ENCODE measurements at places on chromosomes 1 and 21.
A peak's percentile ranks its signal among the peaks of the same experiment; 100 is the strongest.

GRCh38 chr21:17964199-17964598 is 145.0 kb upstream of the C21orf91 start:
- DNase-seq, result no peak

DNA sequence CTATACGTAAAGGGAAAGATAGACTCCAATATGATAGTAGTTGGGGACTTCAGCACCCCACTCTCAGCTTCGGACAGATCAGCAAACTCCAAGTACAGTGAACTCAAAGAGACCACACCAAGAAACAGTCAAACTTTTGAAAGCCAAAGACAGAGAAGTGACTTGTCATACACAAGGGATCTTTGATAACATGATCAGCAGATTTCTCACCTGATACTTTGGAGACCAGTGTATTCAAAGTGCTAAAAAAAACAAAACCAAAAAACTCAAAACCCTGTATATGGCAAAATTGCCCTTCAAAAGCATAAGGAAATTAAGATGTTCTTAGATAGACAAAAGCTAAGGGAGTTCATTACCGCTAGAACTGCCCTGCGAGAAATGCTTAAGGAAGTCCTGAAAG is 9.4 kb downstream of the IFNAR1 start:
- no peak for DNase-seq

- no peak for DNase-seq
Observed at GRCh38 chr1:89063094-89063493, 1.9 kb downstream of the GBP1 start.

DNA sequence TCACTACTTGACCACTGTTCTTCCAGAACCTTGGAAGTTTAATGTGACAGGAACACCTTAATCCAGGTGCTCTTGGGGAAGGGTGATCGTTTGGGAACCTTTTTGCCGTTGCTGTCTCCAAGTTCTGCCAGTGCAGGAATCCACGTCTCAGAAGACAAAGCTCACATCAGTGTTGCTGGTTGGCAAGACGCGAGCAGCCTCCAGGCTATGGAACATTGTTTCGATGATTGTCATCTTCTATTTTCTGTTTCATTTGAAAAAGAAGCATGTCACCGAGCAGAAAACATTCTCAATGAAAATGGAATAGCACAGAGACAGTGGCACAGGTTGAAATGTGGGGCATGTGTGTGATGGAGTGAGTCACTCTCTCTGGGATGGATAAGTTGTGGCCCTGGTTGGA is 11.7 kb downstream of the STUM start:
- no peak for DNase-seq

DNA sequence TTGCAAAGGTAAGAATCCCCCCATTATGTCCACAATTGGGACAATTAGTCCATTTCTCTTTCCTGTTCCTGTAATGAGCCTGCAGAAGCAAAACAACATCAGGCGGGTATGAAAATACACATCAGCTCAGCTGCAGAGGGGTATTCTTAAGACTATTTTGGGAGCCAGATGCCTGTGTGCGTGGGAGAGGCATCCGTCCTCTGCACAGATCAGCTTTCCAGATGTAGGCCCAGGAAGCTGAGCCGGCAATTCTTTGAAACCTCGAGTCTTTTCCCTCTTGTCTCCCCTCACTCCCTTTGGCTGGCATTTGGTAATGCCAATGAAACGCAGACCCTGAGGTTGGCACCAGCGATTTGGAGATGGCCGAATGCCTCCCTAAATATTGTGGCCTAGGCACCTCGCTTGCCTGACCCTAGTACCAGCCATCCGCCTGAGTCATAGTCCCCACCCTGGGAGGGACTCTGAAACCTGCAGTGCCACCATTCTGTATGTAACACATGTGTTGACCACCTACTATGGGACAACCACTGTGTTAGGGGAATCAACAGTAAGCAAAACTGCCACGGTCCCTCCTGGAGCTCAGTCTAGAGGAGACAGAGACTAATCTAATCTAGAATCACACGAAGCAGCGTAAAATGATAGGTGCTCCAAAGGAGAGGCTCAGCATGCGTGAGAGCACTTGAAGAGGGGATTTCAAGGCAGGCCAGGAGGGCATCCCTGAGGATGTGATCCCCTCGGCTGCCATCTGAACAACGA is 603.0 kb downstream of the MATN1 start:
- DNase-seq, result no peak

DNA sequence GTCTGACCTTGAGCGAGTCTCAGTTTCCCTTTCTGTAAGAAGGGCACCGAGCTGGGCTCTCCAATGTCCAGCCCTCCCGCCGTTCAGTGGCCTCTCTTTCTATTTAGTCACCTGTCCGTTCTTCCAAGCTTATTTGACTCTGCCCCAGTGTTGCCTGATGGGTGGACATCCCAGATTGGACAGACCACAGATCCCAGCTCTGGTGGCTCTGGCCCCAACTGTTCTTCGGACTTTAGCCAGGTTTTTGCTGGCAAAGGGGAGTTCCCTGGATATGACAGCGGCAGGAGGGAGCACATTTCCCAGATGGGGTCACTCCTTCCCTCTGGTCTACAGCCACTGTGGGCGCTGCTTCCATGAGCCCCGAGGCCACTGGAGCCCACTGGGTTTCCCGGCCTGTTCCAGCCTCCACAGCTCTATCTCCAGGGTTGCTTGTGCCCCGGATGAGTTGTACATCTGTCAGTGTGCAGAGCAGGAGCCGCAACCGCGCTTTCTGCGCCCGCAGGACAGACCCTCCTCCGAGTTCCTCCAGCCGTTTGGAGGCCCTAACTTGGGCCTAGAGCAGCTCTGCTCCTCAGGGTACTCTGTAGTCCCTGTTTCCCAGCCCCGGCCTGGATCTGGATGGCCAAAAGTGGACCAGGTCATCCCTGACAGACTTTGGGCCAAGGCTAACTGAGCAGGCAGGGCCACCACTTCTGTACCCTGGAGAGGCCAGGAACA is 3.8 kb downstream of the DMBX1 start:
- DNase-seq, result no peak

- DNase-seq, result peak; percentile 65
Observed at GRCh38 chr1:115469703-115470476, 131.8 kb upstream of the NGF start.

GRCh38 chr1:14745789-14746188 is 147.3 kb downstream of the KAZN start:
- no peak for DNase-seq

DNA sequence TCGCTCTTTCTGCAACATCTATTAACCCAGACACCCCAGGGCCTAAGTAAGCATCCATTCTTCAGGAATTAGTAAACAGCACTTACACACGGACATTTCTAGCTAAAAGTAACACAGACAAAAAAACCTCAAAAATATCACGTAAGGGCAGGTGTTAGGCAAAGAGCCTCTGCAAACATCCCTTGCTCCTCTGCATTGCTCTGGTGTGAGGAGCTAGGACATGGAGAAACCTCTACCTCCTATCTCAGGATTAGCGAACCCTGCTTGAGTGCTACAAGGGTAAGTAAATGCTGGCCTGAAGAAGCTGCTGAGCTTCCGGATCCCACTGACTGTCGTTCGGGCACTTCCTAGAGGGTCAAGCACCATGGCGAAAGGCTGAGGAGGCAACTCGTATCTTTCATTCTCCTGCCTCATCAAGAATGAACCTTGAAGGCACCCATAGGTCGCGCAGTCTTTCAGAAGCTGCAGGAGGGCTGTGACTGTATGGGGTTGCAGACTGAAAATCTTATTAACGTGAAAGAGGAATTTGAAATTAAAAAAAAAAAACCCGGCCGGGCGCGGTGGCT is 2.1 kb downstream of the PTGER3 start:
- DNase-seq, result no peak

- DNase-seq, result no peak
Observed at GRCh38 chr1:23422941-23423340, 1.6 kb downstream of the TCEA3 start.

DNA sequence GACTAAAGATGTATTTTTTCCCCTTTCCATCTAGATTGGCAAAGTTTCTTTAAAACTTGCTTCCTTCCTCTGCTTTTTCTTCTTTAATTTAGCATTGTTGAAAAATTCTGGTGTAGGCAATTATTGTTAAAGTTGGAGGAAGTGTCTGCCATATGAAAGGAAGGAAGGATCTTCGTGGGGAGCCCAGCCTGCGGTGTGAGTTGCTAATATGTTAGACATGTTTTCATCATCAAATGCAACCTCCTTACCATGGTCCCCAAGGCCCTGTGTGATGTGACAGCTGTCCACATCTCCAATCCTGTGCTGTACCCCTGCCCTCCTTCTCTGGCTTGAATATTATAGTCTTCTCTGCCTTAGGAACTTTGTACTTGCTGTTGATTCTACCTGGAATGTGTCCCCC is 81.0 kb upstream of the ZBTB18 start:
- DNase-seq, result no peak

DNA sequence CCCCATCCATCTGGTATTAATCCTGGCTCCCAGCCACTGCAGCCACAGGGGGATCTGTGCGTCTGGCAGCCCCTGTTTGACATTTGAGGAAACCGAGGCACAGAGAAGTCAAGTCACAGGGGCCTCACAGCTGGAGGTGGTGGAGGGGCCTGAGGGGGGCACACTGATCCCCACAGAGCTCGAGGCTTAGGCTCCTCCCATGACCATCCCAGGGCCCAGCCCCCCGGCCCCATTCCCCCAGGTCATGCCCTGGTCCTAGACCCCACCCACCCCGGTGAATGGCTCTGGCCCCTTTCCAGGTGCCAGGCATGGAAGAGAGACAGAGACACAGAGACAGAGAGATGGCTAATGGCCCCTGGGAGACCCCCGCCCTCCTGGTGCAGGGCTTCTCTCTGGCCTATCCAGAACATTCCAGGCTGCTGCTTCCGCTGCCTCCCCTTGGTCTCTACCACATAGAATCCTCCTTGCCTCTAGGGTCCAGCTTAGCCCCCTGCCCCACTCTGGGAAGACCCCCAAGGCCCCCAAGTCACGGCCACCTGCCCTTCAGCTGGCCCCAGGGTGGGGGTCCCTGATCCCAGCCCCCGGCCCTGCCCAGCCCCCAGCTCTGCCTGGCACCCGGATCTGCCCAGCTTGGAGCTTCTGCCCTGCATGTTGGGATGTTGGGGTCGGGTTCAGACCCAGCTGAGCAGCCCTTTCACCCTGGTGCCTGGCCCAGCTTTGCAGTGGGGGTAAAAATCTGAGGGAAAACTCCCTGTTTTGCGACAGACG is 29.2 kb upstream of the LRRC3 start:
- DNase-seq, result no peak

- DNase-seq, result no peak
Observed at GRCh38 chr1:50989694-50990093, 19.6 kb downstream of the CDKN2C start.

GRCh38 chr1:30679201-30679975 is 44.0 kb downstream of the MATN1 start:
- DNase-seq, result no peak

DNA sequence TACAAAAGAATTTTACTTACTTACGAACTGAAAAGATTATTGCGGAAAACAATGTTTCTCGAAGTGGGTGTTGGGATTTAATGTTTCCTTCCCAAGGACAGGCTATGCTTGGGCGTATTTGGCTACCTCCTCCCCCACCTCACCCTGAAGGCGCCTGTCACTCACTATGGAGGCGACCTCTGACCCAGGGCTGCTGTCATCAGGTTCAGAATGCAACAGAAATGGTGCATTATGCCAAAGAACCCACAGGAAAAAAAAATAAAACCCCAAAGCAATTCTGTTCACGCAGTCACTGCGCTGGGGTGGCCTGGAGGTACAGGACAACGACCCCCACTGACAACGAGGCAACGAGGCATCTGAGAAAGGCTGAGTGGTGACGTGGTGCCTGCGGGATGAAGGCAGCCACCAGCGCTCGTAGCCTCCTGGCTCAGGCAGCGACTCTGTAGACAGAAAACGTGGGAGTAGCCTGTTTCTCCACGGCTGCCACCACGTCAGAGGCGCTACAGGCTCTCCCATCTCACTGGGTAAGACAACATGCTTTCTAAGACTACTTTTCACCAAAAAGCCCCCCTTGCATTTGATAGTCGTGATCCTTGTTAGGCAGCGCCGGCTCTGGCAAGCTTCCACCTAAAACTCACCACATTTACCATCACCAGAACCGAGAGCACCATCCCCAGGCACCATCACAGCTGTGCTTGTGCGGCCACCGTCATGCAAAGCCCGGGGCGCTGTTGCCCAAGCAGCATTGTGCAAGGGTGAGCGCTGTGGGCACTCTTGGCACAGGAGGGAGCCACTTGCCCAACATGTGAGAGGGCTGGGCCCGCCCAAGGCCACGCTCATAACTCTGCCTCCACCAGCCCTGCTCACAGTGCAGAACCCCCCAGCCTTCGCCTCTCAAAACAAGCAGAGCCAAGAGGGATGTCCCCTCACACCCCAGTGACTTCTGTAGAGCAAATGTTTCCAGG is 14.3 kb downstream of the NADK start:
- DNase-seq, result no peak

GRCh38 chr1:70441392-70442035 is 30.4 kb downstream of the CTH start:
- no peak for DNase-seq

DNA sequence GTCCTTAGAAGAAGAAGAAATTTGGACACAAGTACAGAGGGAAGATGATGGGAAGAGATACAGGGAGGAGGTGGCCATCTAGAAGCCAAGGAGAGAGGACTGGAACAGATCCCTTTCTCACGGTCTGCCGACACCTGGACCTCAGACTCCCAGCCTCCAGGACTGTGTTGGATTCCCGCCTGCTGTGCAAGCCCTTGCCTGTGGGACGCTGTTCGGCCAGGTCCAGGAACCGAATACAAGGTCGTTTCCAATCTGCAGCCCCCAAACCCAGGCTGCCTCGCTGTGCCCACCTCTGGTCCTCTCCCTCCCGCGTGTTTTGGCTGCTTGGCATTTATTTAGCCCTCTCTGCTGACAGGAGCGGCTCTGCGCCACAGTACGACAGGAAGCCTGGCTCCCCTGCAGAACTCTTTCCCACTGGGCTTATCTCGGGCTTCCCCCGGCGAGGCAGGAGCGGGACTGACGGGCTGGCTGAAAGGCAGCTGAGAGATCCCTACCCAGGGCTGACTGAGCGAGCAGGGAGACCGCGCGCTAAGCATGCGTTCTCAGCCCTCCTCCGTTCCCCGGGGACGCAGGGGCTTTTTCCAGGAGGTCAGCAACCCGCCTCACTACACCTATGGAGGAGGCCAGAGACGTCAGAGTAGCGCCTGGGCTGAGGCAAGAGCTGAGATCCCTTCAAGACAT is 238.4 kb downstream of the TNR start:
- no peak for DNase-seq

DNA sequence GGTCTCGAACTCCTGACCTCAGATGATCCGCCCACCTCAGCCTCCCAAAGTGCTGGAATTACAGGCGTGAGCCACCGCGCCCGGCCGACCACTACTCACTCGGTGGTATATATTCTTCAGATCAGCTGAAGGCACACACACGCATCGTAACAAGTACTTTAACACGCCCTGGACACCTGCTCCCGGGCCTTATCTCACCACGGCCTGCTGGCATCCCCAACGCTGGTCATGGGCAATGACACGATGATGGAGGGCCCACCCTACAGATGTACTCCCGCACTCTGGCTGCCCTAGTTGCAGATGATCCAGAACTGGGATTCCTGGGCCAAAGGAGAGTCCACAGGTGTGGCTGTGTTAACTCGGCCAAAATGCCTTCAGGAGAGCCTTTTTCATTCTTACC is 11.6 kb downstream of the UBE2J2 start:
- DNase-seq, result no peak

All from NCI-H1417 (cell line).